ENCODE measurements at places on chromosomes 7 and 10.

- DNase-seq = peak; percentile 93
Measured at GRCh38 chr7:2844153-2845033, at the start of gene GNA12. Gene GNA12, minus strand, starts transcription at chr7:2844308. Its CDS starts 147 bp downstream, at chr7:2844161.

DNA sequence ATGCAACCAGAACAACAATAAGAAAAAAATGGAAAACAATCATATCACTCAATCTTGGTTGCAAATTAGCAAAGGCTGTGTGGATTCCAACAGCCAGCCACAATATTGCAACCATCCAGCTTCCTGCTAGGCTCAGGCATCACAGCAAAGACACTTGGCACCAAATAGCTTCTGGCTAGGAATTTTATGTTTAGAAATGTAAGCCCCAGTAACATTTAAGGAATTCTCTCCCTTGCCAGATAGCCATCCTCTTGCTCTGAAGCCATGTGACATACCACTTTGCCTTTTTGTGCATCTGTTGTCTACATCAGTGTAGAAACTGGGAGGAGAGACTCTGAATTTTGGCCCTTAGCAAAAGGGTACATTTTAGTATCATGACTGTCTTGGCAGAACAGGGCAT lies 22.2 kb downstream of the MKX start:
- DNase-seq = no peak

DNA sequence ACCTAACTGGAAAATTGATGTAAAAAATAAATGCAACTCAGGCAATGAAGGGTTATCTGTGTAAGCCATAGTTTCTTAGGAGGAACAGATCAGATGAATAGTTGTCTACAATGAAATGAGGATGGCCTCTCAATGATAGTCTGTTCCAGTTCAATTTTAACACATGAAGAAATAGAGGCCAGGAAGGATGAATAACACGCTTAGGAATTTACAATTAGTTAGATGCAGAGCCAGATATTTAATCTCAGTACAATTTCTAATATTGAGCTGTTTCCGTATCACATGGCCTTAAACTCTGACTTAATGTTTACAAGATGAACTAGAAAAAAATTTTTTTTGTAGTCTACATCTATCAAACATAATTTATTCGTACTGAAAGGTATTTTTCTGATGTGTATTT lies 176.6 kb downstream of the GALNT11 start:
- no peak for DNase-seq

- DNase-seq = no peak
Measured at GRCh38 chr10:132506711-132507408, 30.7 kb upstream of the INPP5A start.

DNA sequence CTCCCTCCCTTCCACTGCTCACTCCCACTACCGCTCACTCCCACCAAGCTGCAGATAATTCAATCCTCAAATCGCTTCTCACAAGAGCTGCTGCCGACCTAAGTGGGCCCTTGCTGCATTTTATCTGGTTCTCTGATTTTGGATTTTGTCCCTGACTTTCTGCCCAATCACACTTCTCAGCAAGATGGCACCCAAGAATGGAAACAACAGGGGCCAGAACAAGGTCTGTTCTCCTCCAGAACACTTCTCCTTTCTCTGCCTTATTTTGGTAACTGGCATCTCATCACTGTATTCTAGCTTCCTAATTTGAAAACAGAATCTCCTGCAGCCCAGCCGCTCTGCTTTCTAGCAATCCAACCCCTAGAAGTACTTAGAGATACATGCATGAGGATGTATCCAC lies 172.8 kb downstream of the GRID1 start:
- DNase-seq = no peak

DNA sequence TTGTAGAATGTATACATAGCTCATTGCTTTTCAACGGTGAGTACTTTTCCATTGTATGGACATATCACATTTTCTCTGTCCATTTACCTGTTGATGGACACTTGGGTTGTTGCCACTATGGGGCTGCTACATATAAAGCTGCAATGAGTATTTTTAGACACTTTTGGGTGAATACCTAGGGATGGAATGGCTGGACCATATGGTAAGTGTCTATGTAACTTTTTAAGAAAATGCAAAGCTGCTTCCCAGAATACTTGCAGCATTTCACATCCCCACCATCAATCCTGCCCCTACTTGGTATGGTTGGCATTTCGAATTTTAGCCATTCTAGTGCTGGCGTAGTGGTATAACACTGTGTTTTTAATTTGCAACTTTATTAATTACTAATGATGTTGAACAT lies 274.6 kb downstream of the TNS3 start:
- no peak for DNase-seq

- no peak for DNase-seq
Measured at GRCh38 chr7:29593459-29593858, 29.8 kb downstream of the PRR15 start.

- no peak for DNase-seq
Measured at GRCh38 chr10:3774018-3774813, 10.8 kb downstream of the KLF6 start.
